ENCODE measurements at places on chromosomes 3 and 15. TPM values are rescaled to one million over a fixed set of nuclear protein-coding genes. Genes with fewer than 3 reads are reported as not detected.

DNA sequence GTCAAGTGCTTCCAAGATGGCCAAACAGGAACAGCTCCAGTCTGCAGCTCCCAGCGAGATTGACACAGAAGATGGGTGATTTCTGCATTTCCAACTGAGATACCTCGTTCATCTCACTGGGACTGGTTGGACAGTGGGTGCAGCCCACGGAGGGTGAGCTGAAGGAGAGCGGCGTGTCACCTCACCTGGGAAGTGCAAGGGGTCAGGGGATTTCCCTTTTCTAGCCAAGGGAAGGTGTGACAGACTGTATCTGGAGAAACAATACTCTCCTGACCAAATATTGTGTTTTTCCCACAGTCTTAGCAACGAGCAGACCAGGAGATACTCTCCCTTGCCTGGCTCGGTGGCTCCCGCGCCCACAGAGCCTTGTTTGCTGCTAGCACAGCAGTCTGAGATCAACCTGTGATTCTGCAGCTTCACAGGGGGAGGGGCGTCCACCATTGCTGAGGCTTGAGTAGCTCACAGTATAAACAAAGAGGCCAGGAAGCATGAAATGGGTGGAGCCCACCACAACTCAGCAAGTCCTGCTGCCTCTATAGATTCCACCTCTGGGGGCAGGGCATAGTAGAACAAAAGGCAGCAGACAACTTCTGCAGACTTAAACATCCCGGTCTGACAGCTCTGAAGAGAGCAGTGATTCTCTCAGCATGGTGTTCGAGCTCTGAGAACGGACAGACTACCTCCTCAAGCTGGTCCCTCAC is 293.5 kb upstream of the SUCLG2 start:
- DNase-seq = no peak

DNA sequence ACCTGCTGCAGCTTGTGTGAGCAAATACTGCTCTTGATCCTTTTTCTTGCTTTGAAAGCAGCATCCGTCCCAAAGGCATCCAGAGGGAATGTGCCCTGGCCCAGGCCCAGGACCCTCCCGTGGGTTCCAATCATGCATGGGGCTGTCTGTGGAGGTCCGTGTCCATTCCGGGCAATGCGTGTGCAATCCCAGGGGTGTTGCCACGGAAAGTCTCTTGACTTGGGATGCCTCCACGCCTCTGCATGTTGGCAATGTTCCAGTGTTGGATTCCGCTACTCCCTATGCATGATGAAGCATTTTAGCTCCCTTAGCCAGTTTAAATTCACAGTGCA is 105.7 kb downstream of the SNRPN start:
- DNase-seq = no peak

- DNase-seq = peak; percentile 81
These were observed 11.7 kb downstream of the SLC25A36 start for GRCh38 chr3:140953028-140953960.

GRCh38 chr3:62954580-62954979 is 79.4 kb upstream of the CADPS start:
- no peak for DNase-seq

DNA sequence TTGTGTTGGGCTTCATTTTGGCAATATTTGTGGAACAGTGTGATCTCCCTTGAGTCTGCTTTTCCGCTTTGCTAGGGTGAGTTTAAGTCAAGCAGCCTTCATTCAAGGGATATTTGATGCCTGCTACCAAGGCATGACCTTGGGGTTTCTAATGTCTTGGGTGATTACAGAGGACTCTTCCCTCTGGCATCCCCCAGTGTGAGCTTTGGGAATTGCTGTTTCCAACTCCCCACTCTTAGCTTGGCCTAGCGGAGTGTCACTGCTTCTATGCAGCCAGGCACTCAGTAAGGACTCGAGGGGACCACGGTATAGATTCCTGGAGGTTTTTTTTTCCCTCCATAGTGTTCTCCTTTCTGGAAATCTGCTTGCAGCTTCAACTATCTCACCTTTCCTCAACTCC is 21.1 kb downstream of the GCNT3 start:
- no peak for DNase-seq

DNA sequence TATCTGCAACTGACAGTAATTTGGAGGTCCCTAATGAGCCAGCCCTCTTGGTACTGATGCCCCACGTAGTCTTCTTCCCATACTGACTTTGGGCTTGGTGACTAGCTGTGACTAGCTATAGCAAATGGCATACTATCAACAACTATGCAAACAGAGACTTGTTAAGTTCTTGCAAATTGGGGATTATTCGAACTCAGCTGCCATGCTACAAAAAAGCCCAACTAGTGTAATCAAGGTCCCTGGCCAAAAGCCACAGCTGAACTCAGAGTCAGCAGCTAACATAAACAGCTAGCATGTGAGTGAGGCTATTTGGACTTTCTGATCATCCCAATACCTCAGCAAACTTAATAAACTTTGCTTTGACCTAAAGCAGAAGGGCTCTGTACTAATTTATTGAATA is 121.2 kb upstream of the PLXND1 start:
- peak; percentile 80 for DNase-seq

- DNase-seq = no peak
These were observed 6.8 kb downstream of the GDPGP1 start for GRCh38 chr15:90240856-90241255.

DNA sequence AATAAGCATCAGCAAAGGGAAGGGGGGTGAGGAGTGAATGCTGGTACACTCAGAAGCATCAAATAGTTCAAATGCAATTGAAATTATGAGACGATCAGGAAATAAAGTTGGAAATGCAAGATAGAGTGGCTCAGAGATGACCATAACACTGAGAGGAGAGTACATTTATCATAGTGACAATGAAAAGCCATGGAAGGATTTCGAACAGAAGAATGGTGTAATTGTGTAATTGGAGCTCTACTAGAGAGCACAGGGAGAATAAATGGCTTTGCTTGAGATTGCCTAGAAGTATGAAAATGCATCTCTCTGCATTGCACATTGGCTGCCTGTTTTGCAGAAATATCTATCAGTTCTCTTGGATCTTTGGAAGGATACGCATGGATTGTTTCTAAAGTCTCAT is 163.3 kb downstream of the TP63 start:
- DNase-seq = no peak

DNA sequence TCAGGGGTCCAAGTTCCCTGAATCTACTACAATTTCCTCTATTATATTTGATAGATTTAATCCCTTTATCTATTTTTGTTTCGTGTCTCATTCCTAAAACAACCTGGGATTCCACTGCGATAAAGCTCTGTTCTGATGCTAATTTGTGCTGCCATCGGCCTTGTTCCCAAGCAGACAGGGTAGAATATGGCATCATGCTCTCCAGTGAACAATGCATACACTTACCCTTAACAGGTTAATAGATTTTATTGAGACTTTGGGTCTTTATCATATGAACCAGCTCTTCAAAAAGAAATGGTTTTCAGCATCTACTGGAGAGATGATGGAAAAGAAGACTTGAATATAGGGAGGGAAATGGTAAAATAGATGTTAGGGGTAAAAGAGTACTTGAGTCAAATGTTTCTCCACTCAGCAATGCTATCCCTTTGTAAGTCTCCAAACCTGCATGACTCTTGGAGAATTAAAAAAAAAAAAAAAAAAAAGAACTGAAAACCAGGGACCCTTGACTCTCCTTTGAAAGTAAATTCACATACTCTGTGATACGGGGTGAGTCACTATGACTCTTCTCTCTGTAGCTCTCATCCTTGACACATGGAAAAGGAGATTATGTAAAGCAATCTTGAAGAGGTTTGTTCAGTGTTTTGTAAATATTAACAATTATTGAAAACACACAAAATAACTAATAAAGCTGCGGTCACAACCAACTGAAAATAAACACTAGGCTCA is 268.8 kb downstream of the ZBTB20 start:
- DNase-seq = peak; percentile 81

GRCh38 chr3:136995652-136996051 is 37.9 kb downstream of the IL20RB start:
- no peak for DNase-seq

DNA sequence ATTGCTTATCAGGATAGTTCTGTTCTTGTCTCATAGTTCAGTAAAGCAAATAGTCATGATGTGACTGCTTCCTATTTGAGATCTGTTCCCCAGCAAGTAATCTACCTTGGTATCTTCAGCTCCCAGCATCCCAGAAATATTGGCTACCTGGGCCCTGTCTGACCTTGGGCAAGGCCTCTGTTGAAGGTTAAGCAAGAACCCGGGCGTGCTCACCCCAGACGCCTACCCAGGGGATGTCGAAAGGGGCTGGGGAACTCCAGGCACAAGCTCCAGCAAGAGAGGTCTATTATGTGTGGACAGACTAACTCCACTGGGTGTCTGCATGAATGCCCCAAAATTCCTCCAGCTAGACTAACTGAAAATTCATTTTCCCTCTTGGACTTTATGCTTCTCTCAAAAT is 37.3 kb upstream of the IGF1R start:
- no peak for DNase-seq

- DNase-seq = peak; percentile 86
These were observed at the start of gene AMIGO3 for GRCh38 chr3:49719214-49719884. Gene AMIGO3 (minus strand): TSS chr3:49719684. CDS start chr3:49719465, 219 bp downstream.

DNA sequence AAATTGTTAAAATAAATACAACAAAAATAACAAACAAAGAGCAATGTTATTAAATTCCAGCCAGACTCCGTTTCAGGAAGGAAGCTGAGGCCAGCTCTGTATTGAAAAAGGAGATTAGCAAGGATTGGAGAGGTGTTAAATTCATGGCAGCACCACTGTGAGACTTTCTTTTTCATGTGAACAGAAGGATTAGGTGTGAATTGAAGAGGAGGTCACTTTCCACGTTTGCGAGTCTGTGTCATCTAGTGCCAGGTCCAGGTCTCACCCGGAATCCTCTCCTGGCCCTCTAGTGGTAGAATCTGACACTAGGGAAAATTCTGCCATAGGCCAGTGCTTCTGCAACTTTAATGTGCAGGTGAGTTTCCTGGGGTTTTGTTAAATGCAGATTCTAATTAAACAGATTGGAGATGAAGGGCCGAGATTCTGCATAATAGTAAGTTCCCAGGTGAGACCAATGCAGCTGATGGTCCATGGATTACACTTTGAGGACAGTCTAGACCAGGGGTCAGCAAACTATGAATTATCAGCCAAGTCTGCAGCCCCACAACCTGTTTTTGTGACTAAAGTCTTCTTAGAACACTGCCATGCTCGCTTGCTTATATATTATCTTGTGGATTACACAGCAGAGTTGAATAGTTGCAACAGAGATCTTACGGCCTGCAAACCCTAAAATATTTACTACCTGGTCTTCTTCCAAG is 9.2 kb upstream of the SLC6A1 start:
- peak; percentile 17 for DNase-seq

- DNase-seq = peak; percentile 93
These were observed 1.2 kb downstream of the GPR176 start for GRCh38 chr15:39918688-39919385.

TIPIN gene
- 7.3 TPM for total RNA-seq

CFAP44 gene
- total RNA-seq = 1.9 TPM

ATP13A4 gene
- not detected for total RNA-seq

POLQ gene
- total RNA-seq = 5.0 TPM

CYP11A1 gene
- 0.28 TPM for total RNA-seq
